CD8-positive, alpha-beta memory T cell (primary cell): ENCODE measurements at places on chromosomes 2 and 18. TPM values are rescaled to one million over a fixed set of nuclear protein-coding genes. Genes with fewer than 3 reads are reported as not detected.

PCARE gene
- not detected for total RNA-seq

REEP1 gene
- 0.28 TPM for total RNA-seq

UGT1A6 gene
- not detected for total RNA-seq

- no peak overlapping the region for H3K4me3 ChIP-seq
- H3K36me3 ChIP-seq: no peaks in the 10 kb centered on the region
- no peaks in the 10 kb centered on the region for H3K4me1 ChIP-seq
- DNase-seq: no peak
- H3K27me3 ChIP-seq: no peaks in the 10 kb centered on the region
These were observed 1061.5 kb downstream of the CNTNAP5 start for GRCh38 chr2:125086313-125087184.

GRCh38 chr2:58137856-58138255, 91.2 kb downstream of the VRK2 start:
- H3K27ac ChIP-seq: no peak overlapping the region
- no peaks in the 10 kb centered on the region for H3K36me3 ChIP-seq
- no peaks in the 10 kb centered on the region for H3K4me1 ChIP-seq
- DNase-seq: no peak
- H3K27me3 ChIP-seq: no peaks in the 10 kb centered on the region
- no peak overlapping the region for H3K4me3 ChIP-seq

DNA sequence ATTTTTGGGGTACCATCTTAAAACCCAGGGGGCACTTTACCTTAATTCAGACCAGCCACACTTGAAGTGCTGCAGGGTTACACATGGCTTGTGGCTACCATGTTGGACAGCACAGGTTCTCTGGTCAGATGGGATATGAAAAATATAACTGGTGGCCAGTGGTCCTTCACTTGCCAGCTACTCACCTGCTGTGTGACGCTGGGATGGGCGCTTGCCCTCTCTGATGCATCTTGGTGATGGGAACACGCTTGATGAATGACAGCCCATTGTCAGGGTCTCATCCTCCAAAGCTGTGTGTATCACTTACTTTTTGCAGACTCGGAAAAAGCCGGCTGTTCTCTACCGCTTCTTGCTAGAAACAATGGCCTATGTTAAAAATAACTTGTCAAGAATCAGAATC, 22.5 kb downstream of the HJURP start:
- no peak overlapping the region for H3K27ac ChIP-seq
- DNase-seq: no peak
- no peaks in the 10 kb centered on the region for H3K36me3 ChIP-seq
- H3K27me3 ChIP-seq: no peaks in the 10 kb centered on the region
- no peak overlapping the region for H3K4me3 ChIP-seq

- no peaks in the 10 kb centered on the region for H3K4me1 ChIP-seq
- H3K36me3 ChIP-seq: no peaks in the 10 kb centered on the region
- H3K4me3 ChIP-seq: no peak overlapping the region
- DNase-seq: no peak
- no peaks in the 10 kb centered on the region for H3K27me3 ChIP-seq
- H3K27ac ChIP-seq: no peak overlapping the region
These were observed 940.9 kb downstream of the SLC4A3 start for GRCh38 chr2:220568296-220568695.

DNA sequence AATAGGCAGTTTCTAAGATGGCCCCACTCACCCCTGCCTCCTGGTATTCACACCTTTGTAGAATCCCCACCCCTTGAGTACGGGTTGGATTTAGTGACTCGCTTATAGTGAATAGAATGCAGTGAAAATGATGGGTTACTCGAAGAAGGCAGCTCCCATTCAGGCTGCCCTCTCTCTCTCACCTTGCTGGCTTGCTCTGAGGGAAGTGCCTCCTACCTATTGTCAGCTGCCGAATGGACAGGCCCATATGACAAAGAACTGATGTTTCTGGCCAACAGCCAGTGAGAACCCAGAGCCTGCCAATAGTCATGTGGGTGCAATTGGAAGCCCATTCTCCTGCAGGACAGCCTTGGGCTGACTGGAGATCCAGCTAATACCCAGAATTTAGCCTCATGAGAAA, 22.1 kb upstream of the RNF103 start:
- no peak for DNase-seq
- H3K36me3 ChIP-seq: no peaks in the 10 kb centered on the region
- H3K4me3 ChIP-seq: no peak overlapping the region
- H3K4me1 ChIP-seq: no peaks in the 10 kb centered on the region
